Kidney capillary endothelial cell (primary cell): ENCODE measurements at places on chromosomes 7 and 10.
A peak's percentile ranks its signal among the peaks of the same experiment; 100 is the strongest.

DNA sequence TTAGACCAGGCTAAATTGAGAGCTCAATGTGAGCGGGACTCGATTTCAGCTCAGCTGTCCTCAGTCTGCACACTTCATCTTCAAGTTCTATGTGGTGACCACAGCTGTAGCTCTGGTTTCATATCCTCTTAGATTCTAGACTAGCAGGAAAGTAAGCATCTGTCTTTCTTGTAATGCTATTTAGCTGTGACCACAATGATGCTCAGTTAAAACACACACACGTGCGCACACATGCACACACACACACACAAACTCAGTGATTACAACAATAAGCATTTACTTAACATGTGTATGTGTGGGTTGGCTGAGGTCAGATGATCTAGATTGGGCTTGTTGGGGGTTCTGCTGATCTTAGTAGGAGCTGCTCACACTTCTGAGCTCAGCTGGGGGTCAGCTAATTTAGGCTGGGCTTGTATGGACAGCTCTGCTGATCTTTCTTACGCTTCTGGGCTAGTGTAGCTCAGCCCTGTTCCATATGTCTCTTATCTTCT is 82.5 kb downstream of the ZNF365 start:
- no peak for DNase-seq

GRCh38 chr10:7826971-7827370 is 8.7 kb downstream of the TAF3 start:
- no peak for DNase-seq

DNA sequence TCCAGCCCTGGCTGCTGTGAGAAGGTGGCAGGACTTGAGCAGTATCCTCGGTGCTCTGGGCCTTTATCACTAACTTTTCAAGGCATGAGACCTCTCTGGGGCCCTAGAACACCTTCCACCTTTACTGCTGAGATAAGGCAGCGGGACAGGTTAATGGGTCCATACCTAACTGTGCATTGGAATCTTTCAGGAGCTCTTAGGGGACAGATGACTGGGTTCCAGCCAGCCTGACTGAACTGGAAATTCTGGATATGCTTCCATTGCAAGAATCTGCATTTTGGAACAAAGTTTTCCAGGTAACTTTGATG is 73.0 kb downstream of the ATXN7L1 start:
- no peak for DNase-seq

DNA sequence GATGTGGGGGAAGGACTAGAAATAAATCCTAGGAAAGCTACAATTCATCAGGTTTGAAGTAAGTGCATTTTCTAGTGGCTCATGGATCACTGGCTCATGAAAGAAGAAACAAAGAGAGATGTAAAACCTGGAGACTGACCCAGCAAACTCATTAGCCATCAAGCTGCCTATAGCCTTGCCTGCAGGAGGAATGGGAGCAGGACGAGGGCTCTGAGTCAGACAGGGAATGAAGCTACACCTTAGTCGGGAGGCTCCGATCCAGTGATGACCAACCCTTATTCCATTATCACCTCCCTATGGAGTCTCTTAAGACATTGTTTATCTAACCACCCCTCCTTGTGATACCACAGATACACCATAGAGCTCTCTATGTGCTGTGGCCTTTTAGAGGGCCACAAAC is 112.5 kb upstream of the WDR11 start:
- DNase-seq: no peak

DNA sequence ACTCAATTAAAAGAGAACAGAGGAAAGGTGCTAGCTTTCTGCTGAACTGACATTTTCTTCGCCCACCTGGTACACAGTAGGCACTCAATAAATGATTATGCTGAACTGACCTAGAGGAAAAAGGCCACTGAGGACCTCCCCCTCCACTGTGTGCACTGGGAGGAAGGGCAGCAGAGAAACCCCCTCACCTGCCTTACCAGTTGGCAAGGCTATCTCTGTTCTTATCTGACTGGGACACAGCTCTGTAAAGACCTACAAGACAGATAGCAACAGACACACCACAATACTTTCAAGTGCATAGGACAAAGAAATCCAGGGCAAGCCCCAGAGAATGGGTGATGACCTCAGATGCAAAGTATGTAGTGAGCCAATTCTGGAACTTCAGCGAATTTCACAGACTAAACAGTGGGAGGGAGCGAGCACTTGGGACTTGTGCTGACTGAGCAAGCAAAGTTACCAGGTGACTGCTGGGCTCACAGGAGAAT is 30.4 kb downstream of the PDLIM1 start:
- no peak for DNase-seq

- DNase-seq: no peak
Observed at GRCh38 chr10:7561985-7562384, 104.8 kb downstream of the ITIH5 start.

DNA sequence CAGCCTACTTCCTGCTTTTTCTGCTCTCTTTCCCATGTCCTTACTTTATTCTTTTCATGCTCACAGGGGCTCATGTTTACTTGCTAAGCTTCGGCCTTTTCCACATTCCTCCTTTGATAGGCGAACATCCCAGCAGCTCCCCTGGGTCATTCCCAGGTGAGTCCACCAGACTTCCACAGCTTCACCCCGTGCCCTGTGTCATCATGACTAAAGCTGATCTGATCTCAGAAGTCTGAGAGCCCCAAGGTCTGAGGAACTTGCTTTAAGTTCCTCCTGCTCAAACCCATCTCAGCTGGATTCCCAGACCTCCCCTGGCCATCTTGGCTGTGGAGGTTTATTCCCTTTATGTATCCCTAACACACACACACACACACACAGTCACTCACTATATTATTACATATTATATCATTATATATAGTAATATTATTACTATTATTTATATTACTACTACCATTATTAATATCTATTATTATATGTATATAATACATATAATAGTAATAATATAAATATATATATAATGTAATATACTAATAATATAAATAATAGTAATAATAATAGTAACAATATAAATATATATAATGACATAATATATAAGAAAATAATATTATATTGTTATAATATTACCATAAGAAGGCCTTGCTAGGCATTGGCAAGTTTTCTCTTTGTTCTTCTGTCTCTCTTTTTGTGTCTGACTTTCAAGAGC is 295.9 kb downstream of the PTEN start:
- no peak for DNase-seq

DNA sequence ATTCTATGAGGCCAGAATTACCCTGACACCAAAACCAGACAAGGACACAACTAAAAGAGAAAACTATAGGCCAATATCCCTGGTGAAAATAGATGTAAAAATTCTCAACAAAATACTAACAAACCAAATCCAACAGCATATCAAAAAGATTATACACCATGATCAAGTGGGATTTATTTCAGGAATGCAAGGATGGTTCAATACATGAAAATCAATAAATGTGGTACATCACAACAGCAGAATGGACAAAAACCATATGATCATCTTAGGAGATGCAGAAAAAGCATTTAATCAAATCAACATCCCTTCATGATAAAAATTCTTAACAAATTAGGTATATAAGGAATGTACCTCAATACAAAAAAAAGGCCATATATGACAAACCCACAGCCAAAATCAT is 5.6 kb upstream of the SCART1 start:
- DNase-seq: no peak

DNA sequence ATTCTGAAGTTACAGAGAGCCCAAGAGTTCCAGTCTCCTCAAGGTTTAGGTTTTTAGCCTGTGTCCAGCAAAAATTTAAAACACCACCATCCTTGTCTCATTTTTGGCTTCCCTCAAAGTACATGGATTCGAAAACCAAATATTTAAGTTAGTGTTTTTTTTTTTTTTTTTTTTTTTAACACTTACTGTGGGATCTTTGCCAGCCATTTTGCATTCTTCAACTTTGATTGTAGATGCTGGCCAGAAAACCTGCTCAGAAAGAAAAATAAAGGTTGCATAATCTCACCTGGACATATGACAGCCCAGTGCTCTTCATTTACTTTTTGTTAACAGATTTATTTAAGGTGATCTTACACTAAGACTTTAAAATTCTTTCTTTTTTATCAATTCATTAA is 91.6 kb downstream of the SEMA3C start:
- no peak for DNase-seq

- DNase-seq: no peak
Observed at GRCh38 chr10:35075228-35075627, 14.9 kb downstream of the CUL2 start.

DNA sequence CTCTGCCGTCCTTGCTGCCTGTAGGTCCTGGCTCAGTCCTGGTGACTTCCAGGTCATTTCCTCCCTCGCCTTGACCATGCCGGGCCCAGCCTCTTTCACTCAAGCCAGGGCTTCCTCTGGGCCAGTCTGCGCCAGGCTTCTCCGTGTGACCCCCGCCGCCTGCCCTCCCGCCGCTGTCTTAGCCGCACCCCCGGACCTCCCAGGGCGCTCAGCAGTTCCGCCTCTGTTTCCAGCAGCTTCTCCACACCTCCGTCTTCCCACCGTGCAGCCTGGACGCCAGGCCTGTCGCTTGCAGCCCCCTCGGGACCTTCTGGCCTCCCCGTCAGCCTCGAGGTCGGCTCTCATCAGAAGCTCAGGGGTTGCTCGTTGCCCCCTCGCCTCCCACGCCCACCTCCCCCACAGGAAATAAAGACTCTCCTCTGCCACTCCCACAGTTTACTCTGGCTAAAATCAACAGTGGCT is 123.0 kb upstream of the FZD8 start:
- DNase-seq: peak; percentile 17

DNA sequence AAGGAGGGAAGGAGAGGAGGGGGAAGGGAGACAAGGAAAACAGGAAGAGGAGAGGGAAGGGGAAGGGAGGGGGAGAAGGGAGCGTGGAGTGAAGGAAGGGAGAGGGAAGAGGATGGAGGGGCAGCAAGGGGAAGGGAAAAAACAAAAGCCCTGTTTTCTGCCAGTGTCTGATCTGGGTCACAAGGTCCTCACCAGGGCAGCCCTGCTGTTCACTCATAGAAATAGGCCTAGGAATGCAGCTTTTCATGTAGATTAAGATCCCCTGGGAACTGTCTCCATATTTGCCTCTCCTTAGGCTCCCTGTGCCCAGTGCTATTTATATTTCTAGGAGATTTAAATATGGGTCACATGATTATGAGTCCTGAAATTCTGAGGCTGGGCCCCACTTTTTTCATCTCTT is 790.7 kb downstream of the TNS3 start:
- DNase-seq: no peak

DNA sequence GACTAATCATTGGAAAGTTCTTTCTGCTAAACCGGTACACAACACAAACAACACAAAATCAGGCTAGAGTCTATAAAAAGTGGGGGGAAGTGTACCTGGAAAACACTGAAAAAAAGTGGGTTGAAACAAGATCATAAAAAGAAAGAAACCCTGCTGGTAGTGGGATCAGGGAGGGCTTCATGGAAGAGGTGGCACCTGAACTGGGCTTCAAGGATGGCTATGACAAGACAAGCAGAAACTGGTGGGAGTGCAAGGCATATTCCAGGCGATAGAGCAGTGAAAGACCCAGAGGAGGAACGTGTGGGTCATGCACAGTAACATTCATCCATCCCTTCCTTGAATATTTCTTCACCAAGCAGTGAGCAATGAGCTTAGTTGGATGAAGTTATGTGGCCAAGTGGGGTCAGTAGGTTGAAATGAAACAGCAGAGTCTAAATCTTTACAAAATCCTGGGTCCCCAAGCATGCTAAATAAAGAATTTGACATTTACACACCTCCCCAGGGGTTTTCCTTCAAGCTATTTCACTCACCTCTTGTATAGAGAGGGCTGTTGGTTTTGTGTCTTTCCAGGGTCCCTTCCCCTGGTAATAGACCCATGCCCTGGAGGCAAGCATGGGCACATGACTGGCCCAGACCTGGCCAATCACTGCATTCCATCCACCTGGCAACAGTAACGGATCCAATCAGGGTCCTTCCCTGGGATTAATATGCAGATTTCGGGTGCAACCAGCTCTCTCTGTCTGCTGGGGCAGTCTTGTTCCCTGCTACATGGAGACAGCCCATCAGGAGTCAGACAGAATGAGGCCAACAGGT is 38.2 kb downstream of the SPOCK2 start:
- DNase-seq: no peak

DNA sequence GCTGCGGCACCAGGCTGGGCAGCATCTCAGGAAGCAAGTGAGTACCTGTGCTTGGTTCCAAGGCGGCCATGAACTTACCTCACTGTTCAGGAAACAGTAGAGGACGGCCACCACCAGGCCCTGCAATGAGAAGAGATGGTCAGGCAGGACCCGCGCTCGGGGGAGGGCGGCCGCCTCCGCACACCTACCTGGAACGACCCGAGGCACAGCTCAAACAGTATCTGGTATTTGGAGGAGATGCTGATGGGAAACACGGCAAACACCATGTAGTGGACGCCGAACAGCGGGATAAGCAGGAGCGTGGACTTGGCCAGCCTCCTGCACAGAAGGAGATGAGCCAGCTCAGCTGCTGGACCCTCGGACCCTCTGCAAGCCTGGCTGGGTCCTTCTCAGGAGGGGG is 112.9 kb downstream of the VIPR2 start:
- no peak for DNase-seq

GRCh38 chr10:116099023-116099420 is 174.0 kb downstream of the GFRA1 start:
- DNase-seq: no peak

GRCh38 chr7:5284304-5285281 is 1.9 kb downstream of the SLC29A4 start:
- no peak for DNase-seq

DNA sequence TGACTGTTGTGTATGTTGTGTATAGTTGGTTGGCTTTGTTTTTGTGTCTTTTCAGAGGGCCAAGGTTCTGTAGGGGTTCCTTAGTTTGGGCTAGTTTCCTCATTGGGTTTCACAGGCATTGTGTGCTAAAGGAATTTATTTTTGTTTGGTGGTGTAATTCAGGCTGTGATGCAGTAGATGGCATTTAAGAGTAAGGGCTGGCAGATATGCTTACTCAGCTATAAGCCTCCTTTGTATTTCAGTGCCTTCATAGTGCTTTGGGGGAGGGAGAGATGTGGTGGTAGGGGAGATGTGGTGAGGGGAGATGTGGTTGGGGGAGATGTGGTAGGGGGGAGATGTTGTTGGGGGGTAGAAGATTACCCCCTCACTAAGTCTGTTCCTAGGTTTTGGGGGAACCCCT is 91.7 kb downstream of the SLC25A40 start:
- no peak for DNase-seq

GRCh38 chr7:108592646-108593201 is 23.1 kb downstream of the DNAJB9 start:
- no peak for DNase-seq

GRCh38 chr10:104309980-104310978 is 28.0 kb downstream of the ITPRIP start:
- no peak for DNase-seq

GRCh38 chr10:84296091-84296981 is 32.1 kb upstream of the CCSER2 start:
- peak; percentile 94 for DNase-seq

DNA sequence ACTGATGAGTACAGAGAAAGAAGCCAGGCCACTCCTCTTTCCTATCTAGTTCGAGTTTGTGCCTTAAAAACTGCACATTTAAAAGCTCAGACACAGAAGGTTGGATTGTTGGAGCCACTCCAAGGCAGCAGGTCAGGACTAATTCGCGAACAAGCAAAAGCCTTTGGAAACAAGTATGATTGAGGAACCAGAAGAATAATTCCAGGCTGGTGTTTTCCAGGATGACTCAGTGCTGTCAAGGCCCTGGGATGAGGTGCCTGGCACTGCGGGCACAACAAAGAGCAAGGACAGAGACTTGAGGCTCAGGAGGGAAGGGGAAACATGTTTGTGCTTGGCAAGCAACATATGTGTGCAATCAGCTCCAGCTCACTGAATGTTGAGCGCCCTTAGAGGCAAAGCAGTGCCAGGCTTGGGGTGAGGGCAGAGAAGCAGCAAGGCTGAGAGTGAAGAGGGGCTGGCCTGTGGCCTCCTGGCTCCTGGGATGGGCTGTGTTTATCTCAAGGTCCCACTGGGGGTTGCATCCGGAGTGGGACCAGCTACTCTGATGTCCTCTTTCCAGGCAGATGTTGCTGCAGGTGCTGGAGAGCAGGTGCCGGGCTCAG is 44.1 kb downstream of the VSTM4 start:
- DNase-seq: no peak
